ENCODE measurements at places on chromosomes 7 and 10.

DNA sequence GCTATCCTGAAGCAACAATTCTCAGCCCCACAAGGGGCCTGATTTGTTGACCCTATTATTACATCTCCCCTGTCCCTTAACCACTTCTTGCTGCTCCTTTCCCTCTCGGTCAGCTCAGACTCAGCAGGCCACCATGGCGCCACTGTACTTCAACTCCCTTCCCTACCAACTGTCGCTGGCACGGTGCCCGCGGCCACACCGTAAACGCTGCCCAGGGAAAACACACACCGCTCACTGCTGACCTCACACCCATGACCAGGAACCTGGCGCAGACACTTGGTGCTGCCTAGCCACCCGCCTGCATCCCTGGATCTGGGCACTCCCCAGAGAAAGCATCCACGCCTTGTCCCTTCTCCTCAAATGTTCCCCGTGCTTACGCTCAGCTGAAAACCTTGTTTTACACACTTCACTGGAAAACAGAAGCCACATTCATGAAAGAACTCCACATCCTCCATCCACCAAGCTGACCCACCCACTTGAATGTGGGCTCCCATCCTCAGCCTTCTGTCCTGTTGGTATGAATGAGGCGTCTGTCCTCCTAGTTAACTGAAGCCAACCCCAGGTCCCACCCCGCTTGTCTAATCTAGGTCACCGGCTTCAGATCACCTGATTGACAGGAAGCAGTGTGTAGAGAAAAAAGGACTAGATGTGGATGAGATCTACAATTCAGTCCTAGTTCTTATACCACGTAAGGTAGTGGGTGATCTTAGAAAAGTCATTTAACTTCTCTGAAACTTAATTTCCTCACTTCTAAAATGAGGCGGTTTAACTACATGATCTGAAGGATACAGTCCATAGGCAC lies 28.5 kb upstream of the CRYGN start:
- no peak for DNase-seq

- DNase-seq: no peak
These were observed 25.4 kb downstream of the PDGFA start for GRCh38 chr7:494259-494687.

GRCh38 chr7:150003304-150003810 lies 129.6 kb downstream of the ATP6V0E2 start:
- DNase-seq: no peak

- DNase-seq: no peak
These were observed 349.1 kb upstream of the PODXL start for GRCh38 chr7:131905471-131905973.

DNA sequence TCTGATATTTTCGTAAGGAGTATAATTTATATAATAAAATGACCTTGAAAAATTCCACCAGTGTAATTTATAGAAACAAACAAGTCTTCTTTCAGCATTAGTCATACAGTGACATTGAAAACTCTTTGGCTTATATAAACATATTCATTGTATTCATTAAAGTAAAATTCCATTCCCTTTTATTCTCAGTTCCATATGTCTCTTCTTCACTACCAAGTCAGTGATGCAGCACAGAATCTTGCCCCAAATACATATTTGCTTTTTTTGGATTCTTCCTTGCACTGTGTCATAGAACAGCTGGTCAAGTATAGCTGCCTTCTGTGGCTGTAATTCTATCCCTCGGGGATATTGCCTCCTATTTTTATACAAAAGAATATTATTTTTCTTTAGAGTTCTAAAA lies 884.5 kb upstream of the POT1 start:
- DNase-seq: no peak

DNA sequence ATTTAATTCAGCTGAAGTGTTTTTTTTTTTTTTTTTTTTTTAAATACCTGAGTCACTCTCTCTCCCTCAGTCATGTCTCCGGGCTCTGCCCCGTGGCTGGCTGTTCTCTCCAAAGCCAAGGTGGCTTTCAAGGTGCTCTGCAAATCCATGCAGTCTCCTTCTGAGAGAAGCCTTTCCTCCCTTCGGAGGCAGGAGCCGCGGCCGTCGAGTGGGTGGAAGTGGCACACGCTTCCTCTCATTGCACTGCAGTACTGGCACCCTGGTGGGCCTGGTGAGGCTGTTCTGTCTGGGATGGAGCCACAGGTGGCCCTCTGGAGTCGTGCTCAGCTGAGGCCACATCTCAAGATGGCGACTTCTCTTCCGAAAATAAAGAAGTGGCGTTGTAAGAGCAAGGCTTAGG lies 221.8 kb downstream of the GLRX3 start:
- DNase-seq: no peak

DNA sequence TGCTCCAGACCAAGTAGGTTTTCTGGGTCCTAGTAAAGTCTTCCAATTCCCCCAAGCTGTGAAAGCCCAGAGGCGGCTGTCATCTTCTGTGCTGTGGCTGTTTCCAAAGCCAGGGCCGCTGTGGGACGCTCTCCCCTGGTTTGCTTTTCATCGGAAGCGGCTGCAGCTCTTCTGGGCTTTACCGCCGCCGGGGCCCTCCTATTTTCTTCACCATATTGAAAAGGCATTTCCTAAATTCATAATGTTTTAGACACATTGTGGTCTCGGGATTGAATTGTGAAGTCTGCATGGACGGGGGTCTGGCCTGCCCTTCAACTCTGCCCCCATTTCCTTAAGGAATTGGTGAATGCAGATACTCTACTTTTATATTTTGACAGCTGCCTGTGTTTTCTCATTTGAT lies 551.4 kb upstream of the MGMT start:
- no peak for DNase-seq

DNA sequence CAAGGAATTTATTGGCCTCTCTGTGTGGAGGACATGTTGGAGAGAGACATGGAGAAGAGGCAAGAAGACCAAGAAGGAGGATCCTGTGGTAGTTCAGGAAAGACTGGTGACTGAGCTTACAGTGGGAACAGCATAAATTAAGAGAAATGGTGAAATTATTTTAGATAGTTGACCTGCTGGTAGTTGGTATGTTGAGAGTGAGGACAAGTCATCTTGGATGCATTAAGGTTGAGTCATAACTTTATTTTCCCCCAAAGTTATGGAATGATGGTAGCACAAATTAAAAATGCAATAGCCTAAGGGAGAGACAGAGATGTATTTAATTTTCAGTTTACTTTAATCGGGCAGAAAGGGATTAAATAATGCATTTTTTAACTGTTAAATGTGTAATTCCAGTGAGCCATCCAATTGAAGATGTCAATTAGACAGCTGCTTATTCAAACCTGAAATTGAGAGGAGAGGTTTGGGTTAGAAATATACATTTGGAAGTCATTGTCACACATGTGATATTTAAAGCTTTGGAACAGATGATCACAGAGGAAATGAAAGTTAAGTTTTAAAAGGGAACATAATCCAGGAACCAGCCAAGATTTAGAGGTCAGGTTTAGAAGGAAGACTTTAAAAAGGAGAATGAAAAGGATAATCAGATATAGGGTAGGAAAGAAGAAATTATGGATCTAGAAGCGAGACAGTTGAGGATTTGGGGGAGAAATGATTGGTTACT lies 80.6 kb downstream of the DGKB start:
- DNase-seq: no peak

GRCh38 chr7:73832806-73833205 lies 2.0 kb downstream of the CLDN4 start:
- no peak for DNase-seq

GRCh38 chr7:20681258-20681882 lies 65.9 kb downstream of the ABCB5 start:
- DNase-seq: no peak

DNA sequence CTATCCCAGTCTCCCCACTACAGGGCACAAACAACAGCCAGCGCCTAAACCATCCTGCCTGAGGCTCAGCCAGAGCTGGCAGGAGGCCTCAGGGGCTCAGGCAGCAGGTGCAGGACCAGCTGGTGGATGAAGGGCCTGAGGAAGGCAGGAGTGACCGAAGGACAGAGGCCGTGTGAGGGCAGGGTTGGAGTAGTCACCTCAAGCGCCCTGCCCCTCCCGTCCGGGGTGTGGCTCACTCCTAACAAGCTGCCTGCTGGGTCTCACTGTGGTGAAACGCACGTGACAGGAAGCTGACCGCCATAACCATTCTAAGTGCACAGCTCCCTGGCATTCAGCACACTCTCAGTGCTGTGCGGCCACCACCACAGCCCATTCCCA lies 281.1 kb downstream of the ELFN1 start:
- no peak for DNase-seq

- DNase-seq: no peak
These were observed 37.8 kb downstream of the SP8 start for GRCh38 chr7:20748853-20749252.

- DNase-seq: peak; percentile 88
These were observed 93.6 kb upstream of the COL1A2 start for GRCh38 chr7:94301024-94301586.

- DNase-seq: no peak
These were observed 24.8 kb downstream of the NPTX2 start for GRCh38 chr7:98641646-98642500.

GRCh38 chr10:127853868-127854768 lies 38.6 kb downstream of the CLRN3 start:
- peak; percentile 87 for DNase-seq

DNA sequence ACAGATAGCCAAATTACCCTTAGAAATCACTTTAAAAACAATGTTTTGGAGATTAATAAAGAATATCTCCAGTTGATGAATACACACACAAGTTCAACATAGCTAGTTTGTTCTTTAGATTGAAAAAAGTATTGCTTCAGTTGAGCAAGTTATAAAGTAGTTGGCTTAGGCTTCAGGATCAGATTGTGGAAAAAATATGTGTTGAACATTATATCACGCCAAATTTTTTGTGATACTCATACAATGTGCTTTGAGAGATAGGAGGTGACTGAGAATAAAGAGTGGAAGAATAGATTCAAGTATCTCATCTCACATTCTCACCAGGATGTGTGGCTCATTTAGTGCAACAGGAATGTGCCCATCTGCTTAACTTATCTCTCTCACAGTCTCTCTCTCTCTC lies 553.3 kb downstream of the HTR7 start:
- no peak for DNase-seq

DNA sequence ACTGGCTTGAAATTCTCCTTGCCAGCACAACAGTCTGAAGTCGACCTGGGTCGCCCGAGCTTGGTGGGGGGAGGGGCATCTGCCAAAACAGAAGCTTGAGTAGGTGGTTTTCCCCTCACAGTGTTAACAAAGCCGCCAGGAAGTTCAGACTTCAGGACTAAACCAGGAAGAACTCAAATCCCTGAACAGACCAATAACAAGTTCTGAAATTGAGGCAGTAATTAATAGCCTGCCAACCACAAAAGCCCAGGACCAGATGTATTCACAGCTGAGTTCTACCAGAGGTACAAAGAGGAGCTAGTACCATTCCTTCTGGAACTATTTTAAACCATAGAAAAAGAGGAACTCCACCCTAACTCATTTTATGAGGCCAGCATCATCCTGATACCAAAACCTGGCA lies 45.3 kb downstream of the LRRC72 start:
- no peak for DNase-seq

DNA sequence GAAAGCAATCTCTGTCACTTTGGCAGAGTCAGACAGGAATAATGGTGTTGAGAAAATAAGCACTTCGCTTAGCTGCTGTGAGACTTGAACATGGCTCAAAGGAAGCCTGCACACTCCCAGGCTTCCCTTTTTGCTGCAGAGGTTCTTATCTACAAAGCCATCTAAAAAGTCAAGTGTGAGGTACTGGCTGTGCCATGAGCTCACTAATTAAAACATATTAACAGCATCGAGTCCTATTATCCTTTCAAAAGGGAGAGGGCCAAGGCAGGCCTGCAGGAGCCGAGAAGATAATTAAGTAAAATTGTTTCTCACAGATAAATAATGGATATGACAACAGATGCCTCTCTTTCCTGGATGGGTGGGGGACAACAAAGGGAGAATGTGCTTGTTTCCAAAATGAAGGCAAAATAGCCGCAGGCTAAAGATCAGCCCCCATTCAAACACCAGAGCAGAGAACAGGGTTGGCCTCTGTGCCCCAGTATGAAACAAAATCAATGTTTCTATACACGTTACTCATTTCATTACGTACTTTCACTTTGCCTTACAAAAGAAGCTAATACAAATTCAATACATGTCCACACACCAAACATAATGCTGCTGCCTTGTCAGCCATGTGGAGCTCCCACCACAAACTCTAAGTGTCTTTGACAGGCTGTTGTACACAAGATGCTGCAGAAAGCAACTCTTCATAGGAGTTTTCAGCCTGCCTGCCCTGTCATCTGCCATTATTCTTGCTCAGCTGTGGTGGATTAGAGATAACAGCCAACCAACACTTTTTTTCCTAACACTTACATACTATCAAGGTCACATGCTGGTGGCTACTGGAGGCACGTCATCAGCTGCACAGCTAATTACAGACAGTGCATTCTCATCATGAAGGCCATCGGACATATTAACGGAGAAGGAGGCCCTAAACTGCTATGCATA lies 55.3 kb downstream of the ELAPOR2 start:
- no peak for DNase-seq

GRCh38 chr7:33221390-33221789 lies 92.0 kb downstream of the BBS9 start:
- DNase-seq: no peak

- no peak for DNase-seq
These were observed 675.2 kb downstream of the PHTF2 start for GRCh38 chr7:78473571-78474301.

GRCh38 chr10:117652228-117653169 lies 110.0 kb downstream of the EMX2 start:
- no peak for DNase-seq

GRCh38 chr7:20260223-20260622 lies 43.0 kb upstream of the MACC1 start:
- no peak for DNase-seq

DNA sequence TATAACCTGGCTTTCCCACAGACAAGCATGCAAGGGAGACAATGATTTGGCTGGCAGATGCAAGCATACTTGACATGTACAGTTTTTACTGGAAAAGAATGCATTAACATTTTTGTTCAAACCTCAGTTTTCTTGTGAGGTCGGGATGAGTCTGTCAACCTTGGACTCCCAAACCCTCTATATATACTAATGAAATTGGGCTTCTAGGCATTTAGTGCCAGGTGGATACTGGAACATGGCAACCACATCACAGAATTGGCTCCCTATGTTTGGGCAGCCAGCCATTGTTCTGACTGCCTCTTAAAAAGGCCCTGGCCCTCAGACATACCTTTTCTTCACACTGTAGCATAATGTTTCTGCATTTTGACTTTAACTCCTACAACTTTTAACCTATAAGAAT lies 39.1 kb downstream of the CDK6 start:
- DNase-seq: no peak

DNA sequence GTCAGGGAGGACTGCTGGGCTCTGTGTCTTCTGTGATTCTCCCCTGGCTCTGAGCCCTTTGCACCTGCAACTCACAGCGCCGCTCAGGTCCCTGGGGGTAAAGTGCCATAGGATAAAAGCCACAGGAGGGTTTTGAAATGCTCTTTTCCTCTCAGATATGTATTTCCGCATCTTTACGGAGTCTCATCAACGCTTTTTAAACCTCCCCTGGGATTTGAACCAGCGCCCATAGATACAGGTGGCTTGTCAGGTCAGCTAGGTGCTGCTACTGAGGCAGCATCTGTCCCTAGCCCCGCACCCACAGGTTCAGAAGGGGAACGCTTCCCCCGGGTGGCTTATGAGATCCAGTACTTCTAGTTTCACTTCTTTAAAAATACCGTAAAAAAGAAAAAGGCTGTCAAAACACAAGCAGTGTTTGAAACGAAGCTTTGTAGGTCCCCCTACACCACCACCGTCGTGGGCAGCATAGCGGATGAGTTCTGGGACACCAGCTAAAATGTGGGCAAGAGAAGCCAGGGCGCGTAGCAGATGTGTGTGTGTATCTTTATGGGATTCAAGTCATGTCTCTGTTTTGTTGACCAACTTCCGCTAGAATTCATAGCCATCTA lies 173.5 kb downstream of the CUX1 start:
- no peak for DNase-seq
